ENCODE measurements at places on chromosomes 6 and 20.
A peak's percentile ranks its signal among the peaks of the same experiment; 100 is the strongest.

DNA sequence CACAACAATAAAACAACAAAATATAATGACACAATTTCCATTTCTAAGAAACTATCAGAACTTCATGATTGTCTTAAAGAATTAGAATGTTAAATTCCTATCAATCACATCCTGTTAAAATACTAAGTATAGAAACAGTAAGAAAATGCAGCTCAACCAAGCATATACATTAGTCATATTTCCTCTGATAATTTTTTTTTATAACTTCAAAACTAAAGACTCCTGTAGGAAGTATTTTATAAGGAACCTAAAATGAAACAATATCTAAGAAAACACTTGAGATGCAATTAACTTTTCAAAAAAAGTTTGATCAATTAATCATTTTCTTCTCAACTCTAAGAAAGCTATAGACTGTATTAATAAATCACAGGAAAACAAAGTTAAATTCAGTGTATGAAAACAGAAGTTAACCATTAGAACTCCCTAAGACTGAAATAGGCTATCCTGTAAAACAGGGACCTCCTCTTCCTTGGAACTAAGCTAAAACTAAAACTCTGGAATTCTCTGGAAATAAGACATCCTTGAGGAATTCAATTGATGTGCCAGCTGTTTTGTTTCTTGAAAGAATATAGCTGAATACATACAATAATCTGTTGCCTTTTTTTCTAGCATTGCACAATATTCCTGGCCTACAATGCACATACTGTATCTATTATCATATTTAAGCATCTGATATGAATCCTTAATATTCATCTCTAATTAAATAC, 19.8 kb downstream of the FKBP5 start:
- DNase-seq: no peak

- DNase-seq: peak; percentile 40
These were observed 66.0 kb upstream of the STX16 start for GRCh38 chr20:58584881-58585752.

- DNase-seq: no peak
These were observed 110.6 kb upstream of the PTPRK start for GRCh38 chr6:128631031-128631430.

- no peak for DNase-seq
These were observed 119.6 kb upstream of the NUP153 start for GRCh38 chr6:17826301-17826700.

DNA sequence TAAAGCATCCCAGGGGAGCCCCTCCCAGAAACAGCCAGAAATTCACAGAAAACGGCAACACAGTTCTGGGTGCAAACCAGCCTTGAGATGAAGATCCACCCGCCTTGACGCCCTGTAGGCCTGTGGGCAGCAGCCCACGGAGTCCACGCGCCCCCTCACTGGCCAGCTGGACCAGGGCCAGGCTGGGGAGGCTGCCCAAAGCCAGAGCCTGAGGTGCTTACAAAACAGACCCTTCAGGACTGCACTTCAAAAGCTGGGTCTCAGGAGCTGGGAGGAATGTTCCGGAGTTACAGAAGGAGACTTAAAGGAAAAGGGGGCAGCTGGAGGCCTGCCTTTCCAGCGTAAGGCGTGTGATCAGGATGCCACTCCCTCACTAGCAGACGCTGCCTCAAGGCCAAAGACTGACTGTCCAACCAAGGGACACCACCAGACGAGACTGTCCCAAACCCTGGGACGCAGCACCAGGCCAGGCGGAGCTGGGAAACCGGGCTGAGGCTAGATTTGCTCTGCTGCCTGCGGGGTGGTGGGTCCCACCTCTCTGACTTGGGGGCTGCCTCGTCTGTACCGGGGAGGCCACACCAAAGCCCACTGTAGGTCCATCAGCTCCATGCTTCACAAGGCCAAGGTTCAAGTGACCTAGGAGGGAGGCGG, 48.1 kb downstream of the RRBP1 start:
- DNase-seq: no peak
